ENCODE measurements at places on chromosomes 2 and 18. TPM values are rescaled to one million over a fixed set of nuclear protein-coding genes. Genes with fewer than 3 reads are reported as not detected.
A peak's percentile ranks its signal among the peaks of the same experiment; 100 is the strongest.

Gene PRSS56
- total RNA-seq: not detected

Gene MROH2A
- total RNA-seq: not detected

GRCh38 chr2:138700716-138701115, 79.5 kb downstream of the NXPH2 start:
- DNase-seq: no peak

Gene EPB41L3
- 0.73 TPM for total RNA-seq

- DNase-seq: no peak
Measured at GRCh38 chr2:168912901-168913369, 11.8 kb downstream of the G6PC2 start.

- DNase-seq: no peak
Measured at GRCh38 chr2:159832858-159833257, 34.9 kb upstream of the CD302 start.

DNA sequence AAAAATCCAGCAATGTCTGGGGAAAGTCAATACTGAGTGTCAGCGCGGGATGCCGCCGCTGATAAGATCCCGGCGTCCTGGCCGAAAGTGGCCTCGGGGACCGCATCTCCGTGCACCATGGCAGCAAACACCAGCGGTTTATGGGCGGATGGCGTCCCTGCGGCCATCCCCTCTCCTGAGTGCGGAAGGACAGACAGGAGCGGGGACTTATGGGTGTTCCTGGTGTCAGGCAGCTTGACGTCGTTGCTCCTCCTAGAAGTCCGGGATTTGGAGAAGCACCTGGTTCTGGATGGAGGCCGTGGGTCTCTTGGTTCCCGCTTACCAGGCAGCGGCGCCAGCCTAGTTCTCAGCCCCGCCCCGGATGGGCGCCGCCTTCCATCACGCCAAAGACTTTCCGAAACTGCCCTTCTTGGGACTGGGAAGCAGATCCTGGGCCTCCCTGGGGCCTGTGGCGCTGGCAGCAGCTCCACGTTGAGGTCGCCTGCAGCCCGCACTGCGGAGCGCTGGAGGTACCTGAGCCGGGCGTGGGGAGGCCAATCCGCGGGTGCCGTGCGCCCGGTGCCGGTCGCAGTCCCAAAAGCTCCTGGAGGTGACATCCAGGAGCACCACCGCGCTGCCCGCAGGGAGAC, 119.1 kb downstream of the CCDC74A start:
- DNase-seq: no peak

DNA sequence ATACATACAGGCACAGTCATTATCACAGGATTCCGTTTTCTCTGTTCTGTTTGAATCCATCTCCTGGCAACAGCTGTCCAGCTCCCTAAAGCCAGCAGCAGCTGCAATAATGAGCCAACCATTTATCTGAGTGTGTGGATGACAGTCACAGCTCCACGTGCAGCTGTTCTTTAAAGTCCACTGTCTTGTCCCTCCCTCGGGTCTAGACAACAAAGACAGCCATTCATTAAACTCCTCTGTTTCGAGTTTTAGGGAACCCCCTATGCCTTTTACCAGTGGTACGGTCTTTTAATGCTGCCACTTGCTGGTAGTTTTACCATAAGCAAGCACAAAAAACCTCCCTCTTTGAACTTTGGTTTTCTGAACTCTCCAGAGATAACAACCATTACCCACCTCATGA, 16.0 kb upstream of the MSGN1 start:
- no peak for DNase-seq

- DNase-seq: no peak
Measured at GRCh38 chr18:3340682-3341097, 78.8 kb downstream of the MYL12B start.

DNA sequence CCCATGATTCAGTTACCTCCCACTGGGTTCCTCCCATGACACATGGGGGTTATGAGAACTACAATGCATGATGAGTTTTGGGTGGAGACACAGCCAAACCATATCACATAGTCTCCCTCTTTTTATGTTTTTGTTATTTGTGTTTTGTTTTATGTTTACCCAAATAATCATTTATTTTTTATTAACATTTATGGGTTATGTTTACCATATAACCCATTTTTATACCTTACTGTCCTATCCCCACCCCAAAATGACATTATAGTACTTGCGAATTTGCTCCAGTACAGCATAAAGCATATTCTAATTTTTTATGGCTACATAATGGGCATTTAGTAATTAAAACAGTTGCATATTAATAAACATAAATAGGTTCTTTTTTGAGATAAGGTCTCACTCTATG, 61.9 kb upstream of the TTC27 start:
- DNase-seq: no peak

- no peak for DNase-seq
Measured at GRCh38 chr2:155310589-155310988, 612.1 kb downstream of the KCNJ3 start.

- DNase-seq: no peak
Measured at GRCh38 chr2:20571231-20571630, 79.7 kb downstream of the HS1BP3 start.

- DNase-seq: no peak
Measured at GRCh38 chr2:215528555-215528954, 92.7 kb upstream of the FN1 start.

DNA sequence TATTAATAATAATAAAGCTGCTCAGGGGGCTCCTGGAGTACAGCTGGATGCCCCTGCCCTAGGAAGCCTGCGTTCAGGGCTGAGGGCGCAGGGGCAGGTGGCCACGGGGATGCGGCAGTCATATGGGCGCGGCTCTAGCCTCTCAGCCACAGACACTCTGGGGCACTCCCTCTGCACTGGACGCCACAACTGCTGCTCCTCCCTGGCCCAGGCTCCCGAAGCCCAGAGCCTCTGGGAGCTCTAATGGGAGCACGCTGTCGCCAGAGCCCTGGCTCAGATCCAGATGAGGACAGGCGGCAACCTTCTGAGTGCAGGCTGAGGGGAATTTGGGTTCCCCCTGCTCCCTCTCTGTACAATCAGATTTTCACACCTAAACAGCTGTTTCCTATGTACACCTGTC, 93.6 kb downstream of the MTCL1 start:
- no peak for DNase-seq

DNA sequence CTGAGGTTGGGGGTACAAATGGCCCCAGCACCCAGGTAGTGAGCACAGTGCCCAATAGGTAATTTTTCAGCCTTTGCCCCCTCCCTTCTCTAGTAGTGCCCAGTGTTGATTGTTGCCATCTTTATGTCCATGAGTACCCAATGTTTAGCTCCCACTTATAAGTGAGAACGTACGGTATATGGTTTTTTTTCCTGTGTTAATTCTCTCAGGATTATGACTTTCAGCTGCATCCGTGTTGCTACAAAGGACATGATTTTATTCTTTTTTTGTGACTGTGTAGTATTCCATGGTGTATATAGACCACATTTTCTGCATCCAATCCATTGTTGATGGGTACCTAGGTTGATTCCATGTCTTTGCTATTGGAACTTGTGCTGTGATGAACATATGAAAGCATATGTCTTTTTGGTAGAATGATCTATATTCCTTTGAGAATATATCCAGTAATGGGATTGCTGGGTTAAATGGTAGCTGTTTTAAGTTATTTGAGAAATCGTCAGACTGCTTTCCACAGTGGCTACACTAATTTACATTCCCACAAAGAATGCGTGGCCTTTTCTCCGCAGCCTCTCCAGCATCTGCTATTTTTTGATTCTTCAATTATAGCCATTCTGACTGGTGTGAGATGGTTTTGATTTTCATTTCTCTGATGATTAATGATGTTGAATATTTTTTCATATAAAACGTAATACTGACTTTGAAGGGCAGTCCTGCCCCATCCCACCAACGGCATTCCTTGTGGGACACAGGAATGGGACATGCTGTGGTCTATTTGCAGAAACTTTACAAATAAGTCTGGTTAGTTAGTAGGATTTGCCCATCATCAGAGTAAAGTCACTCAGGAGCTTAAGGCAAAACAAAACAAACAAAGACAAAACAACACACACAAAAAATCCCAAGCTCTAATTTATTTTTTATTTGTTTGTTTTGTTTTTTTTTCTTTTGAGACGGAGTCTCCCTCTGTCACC, 135.0 kb downstream of the MYCN start:
- no peak for DNase-seq

Gene ECEL1
- total RNA-seq: not detected

Gene SCYGR3
- not detected for total RNA-seq

Gene GEN1
- 32.2 TPM for total RNA-seq

Gene AQP12B
- not detected for total RNA-seq

DNA sequence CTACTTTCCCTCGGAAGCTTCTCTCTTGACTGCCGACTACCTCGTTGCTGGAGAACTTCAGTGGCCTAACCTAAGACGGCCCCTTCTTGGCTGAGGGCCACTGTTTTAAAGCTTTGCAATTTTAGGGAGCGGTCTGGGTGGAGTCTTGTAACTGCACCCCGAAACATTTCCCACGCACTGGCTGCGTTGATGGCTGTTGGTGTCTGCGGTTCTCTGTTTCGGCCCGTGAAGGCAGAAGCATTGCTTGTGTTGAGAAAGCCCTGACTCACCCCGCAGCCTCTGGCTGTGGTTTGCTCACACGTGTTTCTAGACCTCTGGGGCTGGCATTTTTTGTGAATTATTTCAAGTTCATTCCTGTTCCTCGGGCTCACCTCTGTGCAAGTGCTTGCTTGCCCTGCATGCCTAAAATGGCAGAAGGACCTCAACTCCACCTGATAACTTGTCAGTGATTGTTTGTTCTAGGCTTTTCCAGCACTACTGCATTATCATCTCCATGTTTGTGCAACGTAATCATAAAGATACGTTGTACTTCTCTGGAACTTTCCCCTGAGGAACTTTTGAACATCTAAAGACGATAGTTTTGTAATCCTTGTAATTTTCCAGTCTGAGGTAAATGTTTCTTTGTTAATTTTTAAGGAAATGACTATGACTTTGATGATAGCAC, 94.2 kb upstream of the DLX2 start:
- peak; percentile 62 for DNase-seq

DNA sequence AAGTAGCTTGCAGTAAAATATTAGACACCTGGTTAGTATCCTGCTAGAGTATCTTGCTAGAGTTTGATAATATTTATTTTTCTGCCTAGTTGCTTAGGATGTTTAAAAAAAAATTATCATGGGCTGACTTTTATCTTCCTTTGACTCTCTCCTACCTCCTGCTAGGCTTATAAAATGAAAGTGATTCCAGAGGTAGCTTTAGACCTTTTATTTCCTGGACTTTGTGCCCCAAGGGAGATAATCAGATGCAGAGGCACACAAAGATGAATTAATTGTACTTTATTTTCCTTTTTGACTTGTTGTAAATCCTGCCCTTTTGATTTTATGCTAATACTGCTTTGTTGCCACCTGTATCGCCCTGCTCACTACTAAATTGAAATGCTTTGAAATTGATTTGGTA, 130.7 kb downstream of the WDSUB1 start:
- DNase-seq: no peak

DNA sequence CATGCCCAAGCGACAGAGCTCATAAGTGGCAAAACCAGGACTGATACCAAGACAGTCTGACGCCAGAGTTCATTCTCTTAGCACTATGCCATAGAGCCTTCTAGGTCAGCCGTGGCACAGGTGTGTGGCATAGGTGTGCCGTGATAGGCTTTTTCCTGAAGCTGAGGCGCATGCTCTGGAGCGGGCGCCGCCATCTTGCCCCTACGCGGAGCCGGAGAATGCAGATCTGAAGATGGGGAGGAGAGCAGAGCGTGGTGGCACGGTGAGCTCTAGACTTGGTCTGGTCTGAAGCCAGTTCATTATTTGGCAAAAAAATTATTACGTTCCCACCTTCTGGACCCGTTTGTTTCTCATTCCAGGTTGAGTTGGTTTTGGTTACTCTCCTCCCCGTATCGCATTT, 16.6 kb downstream of the MCFD2 start:
- no peak for DNase-seq

DNA sequence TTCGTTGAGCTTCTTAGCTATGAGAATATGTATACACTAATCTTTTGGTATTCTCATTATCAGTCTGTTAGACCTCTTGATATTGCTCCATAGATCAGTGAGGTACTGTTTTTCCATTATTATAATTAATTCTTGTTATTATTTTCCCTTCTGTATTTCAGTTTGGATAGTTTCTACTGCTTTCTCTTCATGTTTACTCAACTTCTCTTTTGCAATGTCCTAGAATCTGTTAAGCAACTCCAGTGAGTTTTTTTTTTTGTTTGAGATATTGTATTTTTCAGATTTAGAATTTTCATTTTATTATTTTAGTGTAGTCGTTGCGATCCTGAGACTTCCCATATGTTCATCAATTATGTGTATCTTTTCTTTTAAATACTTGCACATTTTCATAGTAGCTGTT, 260.8 kb downstream of the SETBP1 start:
- DNase-seq: no peak

- DNase-seq: no peak
Measured at GRCh38 chr2:6580982-6581381, 284.7 kb downstream of the CMPK2 start.

GRCh38 chr2:24512404-24512803, 21.4 kb downstream of the NCOA1 start:
- no peak for DNase-seq

- no peak for DNase-seq
Measured at GRCh38 chr2:199455545-199456382, 2.0 kb downstream of the SATB2 start.

DNA sequence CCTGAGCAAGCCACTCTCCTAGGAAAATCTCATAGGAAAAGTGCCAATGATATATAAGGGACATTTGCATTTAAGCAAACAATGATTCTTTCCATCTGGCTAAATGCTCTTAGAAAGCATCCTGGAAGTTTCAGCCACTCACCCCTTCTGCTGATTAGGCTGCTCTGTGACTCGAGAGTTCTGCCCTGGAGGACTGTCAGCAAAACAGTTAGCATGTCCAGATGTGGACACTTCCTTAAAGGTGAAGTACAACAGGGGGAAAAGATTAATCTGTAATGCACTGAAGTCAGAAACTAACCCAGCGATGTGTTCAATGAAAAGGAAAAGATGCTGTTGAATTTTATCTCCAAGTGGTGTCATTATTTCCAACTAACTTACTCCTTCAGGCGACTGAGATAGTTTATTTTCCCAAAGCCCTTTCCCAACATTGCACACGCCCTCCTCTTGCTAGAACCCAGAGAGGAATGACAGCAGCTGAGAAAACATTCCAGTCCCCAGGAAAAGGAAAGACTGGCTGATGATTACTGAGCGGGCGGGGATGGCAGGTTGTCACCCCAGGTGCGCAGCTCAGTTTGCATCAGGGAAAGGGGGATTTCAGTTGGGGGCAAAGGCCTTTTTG, 214.0 kb downstream of the SS18 start:
- no peak for DNase-seq

DNA sequence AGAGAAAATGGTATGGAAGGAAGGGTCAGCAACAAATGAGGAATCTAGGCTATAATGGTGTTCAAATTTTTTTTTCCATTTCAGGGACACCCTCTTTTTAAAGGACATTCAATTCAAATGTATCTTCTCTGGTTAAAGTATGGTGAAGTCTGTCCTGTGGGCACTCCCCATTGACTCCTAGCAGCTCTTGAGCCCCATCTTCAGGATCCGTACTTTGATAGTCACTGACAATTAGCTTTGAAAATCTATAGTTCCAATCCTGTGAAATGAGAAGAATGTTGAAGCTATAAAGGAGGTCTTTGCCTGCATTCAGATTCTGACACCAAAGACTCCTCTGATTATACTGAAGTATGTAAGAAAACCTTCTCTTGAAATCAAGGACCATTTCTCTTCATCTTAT, 43.3 kb downstream of the KCNH7 start:
- DNase-seq: no peak
